Muscle of arm (tissue), 14 donors: ENCODE measurements at places on chromosomes 2 and 18.
A peak's percentile ranks its signal among the peaks of the same experiment; 100 is the strongest.

DNA sequence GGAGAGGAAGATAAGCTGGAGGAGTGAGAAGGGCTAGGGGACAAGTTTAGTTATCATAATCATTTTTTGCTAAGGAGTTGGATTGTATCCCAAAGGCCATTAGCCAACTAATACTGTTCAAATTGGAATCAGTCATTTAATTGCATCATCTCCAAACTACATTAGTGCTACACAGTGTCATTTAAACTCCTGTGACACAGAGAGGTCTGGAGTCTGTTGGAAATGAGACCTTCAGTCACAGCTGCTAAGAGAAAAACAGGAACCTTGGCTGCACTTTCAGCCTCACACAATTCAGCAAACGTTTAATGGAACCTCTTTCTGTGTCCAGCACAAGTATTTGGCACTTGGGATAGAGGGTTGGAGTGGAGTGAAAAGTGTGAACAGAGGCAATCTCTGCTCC is 175.5 kb upstream of the MGAT5 start:
- DNase-seq: peak; percentile 70

GRCh38 chr2:206873423-206873822 is 65.9 kb upstream of the CPO start:
- DNase-seq: no peak

DNA sequence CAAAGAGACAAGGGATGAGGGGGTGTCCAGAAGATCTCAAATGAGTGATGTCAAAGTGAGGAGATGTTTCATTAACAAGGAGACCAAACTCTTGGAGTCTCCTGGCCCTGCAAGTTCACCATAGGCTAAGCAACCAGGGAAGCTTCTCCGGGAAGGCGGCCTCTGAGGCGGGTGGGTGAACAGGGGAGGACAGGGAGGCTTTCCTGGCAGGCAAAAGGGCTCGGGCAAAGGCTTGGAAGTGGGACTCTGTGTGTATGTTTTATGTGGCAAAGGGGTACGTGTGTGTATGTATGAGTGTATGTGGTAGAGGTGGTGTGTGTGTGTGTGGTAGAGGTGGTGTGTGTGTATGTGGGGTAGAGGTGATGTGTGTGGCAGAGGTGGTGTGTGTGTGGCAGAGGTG is 163.9 kb downstream of the DYSF start:
- no peak for DNase-seq

DNA sequence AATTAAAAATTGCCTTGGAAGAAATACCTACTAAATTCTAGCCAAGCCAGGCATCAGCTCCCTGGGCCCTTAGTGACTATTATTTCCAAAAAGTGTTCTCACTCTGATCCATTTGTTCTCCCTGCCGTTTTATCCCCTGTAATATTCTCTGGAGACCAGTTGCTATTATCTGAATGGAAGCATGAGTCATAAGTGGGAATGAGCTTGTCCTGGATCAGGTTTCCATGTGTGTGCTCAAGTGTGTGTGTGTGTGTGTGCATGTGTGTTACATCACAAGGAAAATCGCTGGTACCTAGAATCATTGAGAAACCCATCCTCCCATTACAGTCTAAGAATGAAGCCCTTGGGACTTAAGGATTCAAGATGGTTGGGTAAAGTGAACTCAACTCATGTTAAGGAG is 130.3 kb upstream of the CXCR4 start:
- DNase-seq: no peak

- no peak for DNase-seq
Measured at GRCh38 chr2:98944775-98945174, 8.8 kb upstream of the CRACDL start.

DNA sequence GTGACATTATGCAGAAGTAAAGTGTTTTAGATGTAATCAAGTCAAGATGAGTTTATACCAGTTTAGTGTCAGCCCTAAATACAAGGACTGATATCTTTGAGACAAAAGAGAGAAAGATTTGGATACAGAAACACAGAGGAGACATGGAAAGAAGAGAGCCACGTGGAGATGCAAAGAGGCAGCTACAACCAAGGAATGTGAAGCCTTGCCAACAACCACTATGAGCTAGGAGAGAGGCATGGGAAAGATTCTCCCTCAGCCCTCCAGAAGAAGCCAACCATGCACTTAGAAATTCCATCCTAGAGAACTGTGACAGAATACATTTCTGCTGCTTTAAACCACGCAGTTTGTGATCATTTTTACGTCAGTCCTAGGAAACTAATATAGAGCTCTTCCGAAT is 217.2 kb downstream of the DOK6 start:
- no peak for DNase-seq

- DNase-seq: peak; percentile 90
Measured at GRCh38 chr18:74499633-74500032, 3.5 kb downstream of the CNDP2 start.

DNA sequence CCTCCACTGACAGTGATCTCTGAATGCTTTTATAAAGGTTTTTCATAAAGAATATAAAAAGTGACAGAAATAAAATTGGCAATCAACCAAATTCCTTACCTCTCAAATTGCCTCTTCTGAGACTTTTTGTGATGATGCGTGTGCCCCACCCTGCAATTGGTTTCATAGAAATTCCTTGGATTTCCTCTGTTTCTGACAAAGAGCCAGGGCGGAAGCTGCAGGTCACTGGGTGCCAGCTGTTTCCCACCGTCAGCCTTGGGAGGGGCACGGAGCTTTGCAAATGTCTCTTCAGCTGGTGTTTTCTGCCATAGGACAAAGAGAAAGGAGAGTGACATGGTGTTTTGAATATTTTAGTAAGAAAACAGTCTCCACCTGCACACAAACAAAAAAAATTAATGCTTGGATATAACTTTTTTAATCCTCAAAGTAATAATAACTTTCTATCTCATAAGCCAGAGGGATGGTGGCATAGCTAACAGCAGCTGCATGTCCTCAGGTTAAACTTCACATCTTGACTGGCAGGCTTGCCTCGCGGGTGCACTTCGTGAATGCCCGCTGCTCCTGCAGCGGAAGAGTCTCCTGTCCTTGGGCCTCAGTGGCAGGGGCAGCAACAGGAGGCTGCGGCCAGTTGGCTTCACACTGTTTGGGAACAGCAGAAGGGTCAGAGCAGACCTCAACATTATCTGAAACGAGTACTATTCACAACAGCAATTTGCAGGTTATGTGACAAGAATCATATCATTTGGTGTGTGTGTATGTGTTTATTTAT is 24.7 kb downstream of the AGAP1 start:
- no peak for DNase-seq

DNA sequence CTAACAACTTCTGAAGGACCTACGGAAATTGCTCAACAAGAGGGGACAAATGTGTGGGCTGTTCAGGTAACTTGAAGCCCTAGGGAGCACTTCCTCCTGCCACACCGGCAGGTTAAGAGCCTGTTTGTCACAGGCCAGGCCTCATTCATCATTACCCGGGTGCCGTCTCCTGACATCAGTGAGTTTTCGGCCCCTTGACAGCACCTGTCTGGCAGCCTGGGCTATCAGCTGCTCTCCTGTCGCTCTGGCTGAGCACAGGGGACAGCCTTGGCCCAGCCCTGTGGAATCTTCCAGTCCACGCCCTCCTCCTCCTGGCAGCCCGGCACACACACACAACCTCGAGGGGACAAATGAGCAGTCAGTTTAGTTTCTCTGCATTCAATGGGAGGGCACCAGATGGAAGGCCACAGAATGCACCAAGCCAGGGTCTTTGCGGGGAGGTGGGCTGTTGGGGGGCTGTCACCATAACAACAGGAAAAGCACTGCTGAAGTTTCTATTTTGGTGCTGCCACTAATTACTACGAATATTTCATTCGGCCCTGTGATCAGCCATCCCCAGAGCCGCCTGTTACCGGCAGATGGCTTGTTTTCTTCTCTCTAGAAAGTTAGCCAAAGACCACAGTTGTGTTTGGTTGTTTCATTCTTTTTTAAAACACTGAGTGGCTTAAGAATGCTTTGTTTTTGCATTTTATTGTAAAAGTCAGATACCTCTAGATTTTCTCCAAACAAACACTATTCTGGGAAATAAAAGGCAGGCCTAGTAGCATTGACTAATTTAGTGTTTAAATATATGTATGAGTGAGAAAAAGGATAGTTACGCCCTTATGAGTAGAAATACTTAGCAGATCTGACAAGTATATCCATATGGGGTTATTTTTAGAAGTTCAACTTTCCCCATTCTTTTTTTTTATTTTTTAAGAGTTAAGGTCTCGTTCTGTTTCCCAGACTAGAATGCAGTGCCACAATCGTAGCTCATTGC is 189.9 kb upstream of the NDUFV2 start:
- peak; percentile 52 for DNase-seq

DNA sequence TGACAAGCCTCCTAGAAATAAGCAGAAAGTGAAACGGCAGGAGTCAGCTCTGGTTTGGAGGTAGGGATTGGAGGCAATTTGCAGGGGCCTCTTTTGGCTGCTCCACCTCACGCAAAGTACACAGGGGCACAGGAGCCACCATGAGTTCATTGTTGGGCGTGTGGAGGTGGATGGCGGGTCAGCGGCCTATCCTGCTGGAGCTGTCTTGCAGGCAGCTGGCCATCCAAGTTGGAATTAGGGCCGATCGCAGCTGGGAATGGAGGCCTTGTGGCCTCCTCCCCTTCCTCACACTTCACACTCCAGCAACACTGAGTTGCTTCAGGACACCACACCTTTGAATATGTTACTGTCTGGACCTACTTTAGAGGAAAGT is 171.5 kb downstream of the MYCN start:
- no peak for DNase-seq

GRCh38 chr2:6782517-6783237 is 83.0 kb downstream of the CMPK2 start:
- DNase-seq: no peak

DNA sequence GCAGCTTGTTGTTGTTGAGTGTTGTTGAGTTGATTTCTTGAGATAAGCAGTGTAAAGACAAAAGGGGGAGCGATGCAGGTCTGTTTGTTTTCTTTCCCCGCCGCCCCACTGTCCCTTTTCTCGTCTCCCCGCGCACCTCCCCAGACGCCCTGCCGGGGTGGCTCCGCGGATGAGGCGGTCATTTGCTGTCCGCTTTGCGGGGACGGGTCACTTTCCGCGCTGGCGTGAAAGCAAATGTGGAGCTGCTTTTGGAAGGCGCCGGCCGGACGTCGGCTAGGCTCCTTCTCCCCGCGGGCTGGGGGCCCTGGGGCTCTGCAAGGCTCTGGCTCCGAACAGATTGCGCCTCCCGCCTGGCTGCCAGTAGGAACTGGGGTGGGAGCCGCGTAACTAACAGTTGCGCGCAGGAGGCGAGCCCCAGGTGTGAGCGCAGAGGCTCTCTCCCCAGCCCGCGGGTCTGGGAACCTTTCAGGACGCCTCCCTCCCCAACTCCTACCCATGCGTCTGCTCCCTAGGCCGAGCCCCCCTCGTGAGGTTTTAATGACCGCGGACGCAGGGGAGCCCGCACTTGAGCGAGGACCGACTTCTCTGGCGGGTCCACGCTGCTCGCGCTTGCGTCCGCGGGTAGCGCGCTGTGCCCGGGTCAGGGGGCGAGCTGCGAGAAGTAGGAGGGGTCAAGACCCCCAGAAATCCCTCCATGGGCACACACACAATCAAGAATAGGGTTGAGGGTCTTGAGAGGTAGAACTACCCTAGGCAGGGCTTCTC is 146.6 kb downstream of the MEIS1 start:
- DNase-seq: no peak

DNA sequence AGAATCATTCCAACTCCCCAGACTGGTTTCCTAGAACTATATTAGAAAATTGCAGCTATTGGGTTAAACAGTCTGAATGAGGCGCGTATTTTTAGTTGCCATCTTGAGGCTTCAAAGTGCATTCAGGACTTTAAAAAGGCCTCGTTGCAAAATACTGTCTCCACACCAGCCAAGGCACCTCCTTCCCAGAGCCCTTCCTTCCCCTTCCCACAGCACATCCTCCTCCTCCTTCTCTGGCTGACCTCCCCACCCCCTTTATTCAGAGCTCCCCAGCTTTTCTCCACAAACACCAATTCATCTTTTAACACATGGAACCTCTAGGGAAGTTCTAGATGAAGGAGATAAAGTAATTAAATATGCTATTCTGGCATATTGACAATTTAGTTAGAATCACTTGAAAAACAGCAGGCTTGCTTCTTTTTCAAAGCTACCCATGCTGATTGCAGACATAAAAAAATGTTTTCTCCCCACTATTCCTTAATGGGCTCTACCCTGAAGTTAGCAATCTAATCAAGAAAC is 90.3 kb downstream of the RTP5 start:
- no peak for DNase-seq

DNA sequence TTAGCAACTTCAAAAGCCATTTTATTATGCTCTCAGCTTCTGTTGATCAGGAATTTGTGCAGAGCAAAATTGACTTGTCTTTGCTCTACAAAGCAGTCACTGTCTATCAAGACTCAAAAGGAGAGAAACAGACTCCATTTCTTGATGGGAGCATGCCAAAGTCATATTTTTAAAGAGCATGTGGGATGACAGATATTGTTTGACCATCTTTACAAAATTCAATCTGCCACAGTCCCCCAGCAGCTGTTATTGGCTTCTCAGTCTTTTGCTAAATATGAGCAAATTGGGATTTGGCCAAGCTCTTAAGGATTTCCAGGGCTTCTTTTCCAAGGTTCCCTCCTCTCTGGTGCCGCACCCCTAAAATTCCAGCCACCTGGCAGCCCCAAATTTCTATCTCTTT is 67.9 kb downstream of the TEX51 start:
- DNase-seq: no peak

GRCh38 chr2:173357346-173357745 is 2.7 kb downstream of the CDCA7 start:
- DNase-seq: peak; percentile 9

- no peak for DNase-seq
Measured at GRCh38 chr18:37565101-37565976, at the start of gene CELF4. Gene CELF4 (minus strand): TSS chr18:37565798.

- DNase-seq: no peak
Measured at GRCh38 chr2:110095994-110096633, 19.5 kb downstream of the MALL start.

DNA sequence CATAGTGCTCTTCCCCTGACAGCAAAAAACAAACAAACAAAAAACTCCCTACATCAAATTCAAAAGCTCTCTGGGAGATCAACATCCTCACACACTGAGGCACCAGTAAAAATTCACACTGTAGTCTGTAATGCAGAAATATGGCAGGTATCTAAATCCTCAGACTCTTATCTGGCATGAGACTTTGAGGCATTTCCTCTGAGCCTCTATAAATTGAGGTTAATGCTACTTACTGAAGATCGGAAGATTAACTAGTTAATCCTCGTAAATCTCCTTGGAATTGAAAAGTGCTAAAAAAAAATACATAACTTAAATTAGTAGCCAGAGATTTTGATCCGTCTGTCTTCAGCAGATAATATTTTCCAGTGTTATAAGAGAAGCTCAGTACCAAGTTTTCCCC is 65.0 kb downstream of the AP1S3 start:
- no peak for DNase-seq
